ENCODE measurements at places on chromosomes 6 and 20.
A peak's percentile ranks its signal among the peaks of the same experiment; 100 is the strongest.

- no peaks in the 10 kb centered on the region for H3K27me3 ChIP-seq
- no peak overlapping the region for H3K4me3 ChIP-seq
Observed at GRCh38 chr6:149660028-149660427, 11.5 kb upstream of the KATNA1 start.

- H3K4me1 ChIP-seq = peaks cover 4% of the 10 kb centered on the region
- no peak for DNase-seq
- H3K27me3 ChIP-seq = peaks cover 11% of the 10 kb centered on the region
- no peak overlapping the region for H3K27ac ChIP-seq
Observed at GRCh38 chr6:11672669-11673068, 105.9 kb downstream of the ADTRP start.

DNA sequence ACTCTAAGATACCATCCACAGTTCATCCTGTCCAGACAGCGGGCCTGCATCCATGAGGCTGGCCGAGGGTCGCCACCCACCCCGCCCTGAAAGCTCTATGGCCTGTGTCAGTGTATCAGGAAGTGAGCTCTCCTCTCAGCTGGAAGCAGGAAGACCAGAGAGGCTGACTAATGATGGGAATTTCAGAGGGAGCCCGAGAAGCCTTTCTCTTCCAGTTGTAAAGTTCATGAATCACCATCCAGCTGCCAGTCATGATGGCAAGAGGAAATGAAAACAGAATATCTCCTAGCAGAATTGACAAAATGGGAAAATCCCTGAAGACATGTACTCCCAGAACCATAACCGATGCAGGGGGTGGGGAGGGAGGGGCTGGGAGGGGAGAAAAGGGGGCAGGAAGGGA is 109.6 kb upstream of the RPS6KA2 start:
- no peak overlapping the region for H3K4me3 ChIP-seq
- DNase-seq = no peak
- H3K36me3 ChIP-seq = no peaks in the 10 kb centered on the region
- H3K27ac ChIP-seq = no peak overlapping the region

- no peaks in the 10 kb centered on the region for H3K36me3 ChIP-seq
- H3K27me3 ChIP-seq = no peaks in the 10 kb centered on the region
- H3K27ac ChIP-seq = no peak overlapping the region
- DNase-seq = no peak
Observed at GRCh38 chr6:143058987-143059386, 1.7 kb upstream of the AIG1 start.

DNA sequence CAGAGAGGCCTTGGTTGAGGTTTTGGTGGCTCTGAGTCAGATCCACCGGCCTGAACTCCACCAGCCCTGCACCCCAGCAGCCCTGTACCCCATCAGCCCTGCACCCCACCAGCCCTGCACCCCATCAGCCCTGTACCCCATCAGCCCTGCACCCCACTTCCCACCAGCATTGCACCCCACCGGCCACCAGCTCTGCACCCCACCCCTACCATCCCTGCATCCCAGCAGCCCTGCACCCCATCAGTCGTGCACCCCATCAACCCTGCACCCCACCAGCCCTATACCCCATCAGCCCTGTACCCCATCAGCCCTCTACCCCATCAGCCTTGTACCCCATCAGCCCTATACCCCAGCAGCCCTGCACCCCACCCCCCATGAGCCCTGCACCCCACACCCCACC is 14.3 kb upstream of the CHRNA4 start:
- no peak overlapping the region for H3K4me3 ChIP-seq
- no peak overlapping the region for H3K27ac ChIP-seq
- H3K4me1 ChIP-seq = no peaks in the 10 kb centered on the region
- no peak for DNase-seq
- H3K27me3 ChIP-seq = peaks cover 3% of the 10 kb centered on the region

- no peaks in the 10 kb centered on the region for H3K27me3 ChIP-seq
- H3K27ac ChIP-seq = no peak overlapping the region
- no peak for DNase-seq
- no peak overlapping the region for H3K4me3 ChIP-seq
- H3K36me3 ChIP-seq = peaks cover 10% of the 10 kb centered on the region
- H3K4me1 ChIP-seq = peaks cover 6% of the 10 kb centered on the region
Observed at GRCh38 chr20:10419550-10420133, 14.4 kb downstream of the MKKS start.

DNA sequence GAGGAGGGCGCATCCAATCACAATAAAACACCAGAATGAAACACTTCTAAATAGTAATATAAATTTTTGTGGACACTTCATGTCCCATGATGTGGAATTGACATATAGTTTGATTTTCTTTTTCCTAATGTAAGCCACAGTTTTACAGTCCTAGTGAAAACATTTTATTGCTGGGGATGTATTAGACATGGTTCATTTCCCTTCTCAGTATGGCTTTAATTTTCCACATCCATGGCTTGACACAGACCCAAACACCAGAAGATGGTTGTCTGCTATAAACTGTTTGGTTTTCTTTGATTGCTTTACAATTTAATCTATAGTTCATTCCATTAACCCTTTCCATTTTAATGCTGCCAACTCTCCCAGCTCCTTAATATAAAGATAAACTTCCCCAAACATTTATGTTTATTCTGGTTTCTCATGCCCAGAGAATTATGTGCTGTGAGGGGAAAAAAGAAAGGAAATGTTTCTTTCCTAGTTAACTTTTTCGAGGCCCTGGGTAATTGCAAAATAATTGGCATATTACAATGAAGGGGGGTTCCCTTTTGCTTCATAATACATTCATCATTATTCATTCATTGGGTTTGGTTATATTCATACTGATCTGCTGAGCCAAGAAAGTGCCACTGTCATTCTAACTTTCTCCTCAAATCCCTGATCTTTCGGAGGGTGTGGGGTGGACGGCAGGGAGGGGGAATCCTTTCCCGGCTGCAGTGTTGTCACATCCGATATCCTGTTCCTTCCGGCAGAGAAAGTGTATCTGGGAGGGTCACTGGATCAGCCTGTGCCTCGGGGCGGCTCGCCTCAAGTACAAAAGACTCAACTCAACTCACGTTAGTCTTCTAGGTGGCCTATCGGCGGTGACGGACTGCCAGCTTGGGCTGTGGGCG is 127.6 kb upstream of the TFAP2D start:
- H3K4me3 ChIP-seq = no peak overlapping the region
- no peaks in the 10 kb centered on the region for H3K36me3 ChIP-seq
- H3K27me3 ChIP-seq = no peaks in the 10 kb centered on the region
- DNase-seq = no peak
- H3K4me1 ChIP-seq = no peaks in the 10 kb centered on the region

DNA sequence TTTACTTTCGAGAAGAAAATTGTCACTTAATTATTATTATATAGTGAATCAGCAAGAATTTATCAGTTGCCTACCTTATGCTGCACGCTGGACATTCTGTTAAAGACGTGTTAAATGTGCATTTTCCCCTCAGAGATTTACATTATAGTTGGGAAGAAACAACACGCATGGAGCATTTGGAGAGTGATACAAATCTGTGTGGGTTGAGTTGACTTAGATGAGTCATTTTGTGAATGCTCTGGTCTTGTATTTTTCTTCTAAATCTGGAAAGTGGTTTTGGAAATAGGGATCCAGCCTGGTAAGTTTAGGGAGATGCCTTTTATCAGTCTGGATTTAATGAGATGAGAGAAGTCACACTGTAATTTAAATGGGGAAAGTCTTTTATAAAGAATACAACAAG is 24.0 kb upstream of the SMIM26 start:
- no peak for DNase-seq
- no peaks in the 10 kb centered on the region for H3K4me1 ChIP-seq
- H3K27ac ChIP-seq = no peak overlapping the region

- no peaks in the 10 kb centered on the region for H3K36me3 ChIP-seq
- H3K27ac ChIP-seq = no peak overlapping the region
- no peak overlapping the region for H3K4me3 ChIP-seq
- H3K27me3 ChIP-seq = no peaks in the 10 kb centered on the region
- H3K4me1 ChIP-seq = no peaks in the 10 kb centered on the region
- no peak for DNase-seq
Observed at GRCh38 chr6:24078200-24078599, 47.8 kb upstream of the NRSN1 start.

DNA sequence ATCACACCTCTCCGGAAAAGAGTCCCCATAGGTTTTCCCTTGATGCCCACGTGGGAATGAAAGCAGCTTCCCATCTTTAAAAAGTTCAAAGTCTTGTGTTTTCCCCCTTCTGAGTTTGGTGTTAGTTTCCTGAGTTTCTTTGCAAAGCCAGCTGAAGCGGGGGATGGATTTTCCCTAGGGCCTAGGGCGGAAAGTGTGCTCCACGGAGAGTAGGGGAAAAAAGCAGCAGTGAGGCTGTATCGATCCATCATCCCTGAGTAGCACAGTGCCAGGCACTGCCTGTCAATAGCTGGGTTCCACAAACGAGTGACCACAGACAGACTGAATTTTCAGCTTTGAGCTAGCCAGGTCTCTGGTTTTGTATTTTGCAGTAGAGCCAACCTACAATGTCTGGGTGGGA is 1.3 kb downstream of the DAAM2 start:
- no peaks in the 10 kb centered on the region for H3K36me3 ChIP-seq
- no peak overlapping the region for H3K27ac ChIP-seq
- H3K4me1 ChIP-seq = no peaks in the 10 kb centered on the region
- DNase-seq = no peak

GRCh38 chr6:25934156-25934555 is 3.7 kb upstream of the SLC17A2 start:
- no peak overlapping the region for H3K27ac ChIP-seq
- H3K27me3 ChIP-seq = no peaks in the 10 kb centered on the region
- H3K36me3 ChIP-seq = no peaks in the 10 kb centered on the region
- no peak overlapping the region for H3K4me3 ChIP-seq
- no peak for DNase-seq

DNA sequence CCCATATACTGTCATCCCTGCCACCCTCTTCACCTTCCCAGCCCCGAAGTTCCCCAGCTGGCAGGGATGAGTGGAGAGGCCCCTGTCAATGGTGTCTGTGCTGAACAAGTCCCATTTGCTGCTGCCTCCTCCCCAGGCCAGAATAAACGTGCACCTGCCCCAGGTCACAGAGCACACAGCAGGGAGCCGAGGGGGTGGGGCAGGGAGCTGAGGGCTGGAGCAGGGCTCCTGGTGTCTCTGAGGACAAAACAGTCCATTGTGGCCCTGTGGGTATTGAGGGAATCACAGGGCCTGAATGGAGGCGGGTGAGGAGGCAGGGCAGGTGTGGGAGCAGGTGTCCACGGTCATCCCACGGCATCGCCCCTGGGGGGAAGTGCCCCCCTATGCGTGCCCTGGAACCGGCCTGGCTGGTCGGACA is 55.8 kb downstream of the SNAI1 start:
- no peak for DNase-seq
- peaks cover 3% of the 10 kb centered on the region for H3K4me1 ChIP-seq
- no peaks in the 10 kb centered on the region for H3K27me3 ChIP-seq
- no peak overlapping the region for H3K27ac ChIP-seq
- H3K36me3 ChIP-seq = no peaks in the 10 kb centered on the region

- H3K4me3 ChIP-seq = no peak overlapping the region
- no peak overlapping the region for H3K27ac ChIP-seq
- H3K4me1 ChIP-seq = no peaks in the 10 kb centered on the region
- peaks cover 12% of the 10 kb centered on the region for H3K27me3 ChIP-seq
- peaks cover 3% of the 10 kb centered on the region for H3K36me3 ChIP-seq
Observed at GRCh38 chr6:157253699-157254098, 69.6 kb downstream of the TMEM242 start.

- H3K4me3 ChIP-seq = peak overlapping the region; percentile 65
- peaks cover 65% of the 10 kb centered on the region for H3K4me1 ChIP-seq
- H3K27ac ChIP-seq = peak overlapping the region; percentile 97
- H3K27me3 ChIP-seq = peaks cover 2% of the 10 kb centered on the region
- peak; percentile 59 for DNase-seq
Observed at GRCh38 chr6:166411721-166412151, 29.0 kb upstream of the MPC1 start.

- H3K4me1 ChIP-seq = no peaks in the 10 kb centered on the region
- no peaks in the 10 kb centered on the region for H3K36me3 ChIP-seq
- H3K27me3 ChIP-seq = no peaks in the 10 kb centered on the region
- no peak for DNase-seq
- H3K4me3 ChIP-seq = no peak overlapping the region
Observed at GRCh38 chr20:56202493-56203077, 45.9 kb upstream of the MC3R start.

DNA sequence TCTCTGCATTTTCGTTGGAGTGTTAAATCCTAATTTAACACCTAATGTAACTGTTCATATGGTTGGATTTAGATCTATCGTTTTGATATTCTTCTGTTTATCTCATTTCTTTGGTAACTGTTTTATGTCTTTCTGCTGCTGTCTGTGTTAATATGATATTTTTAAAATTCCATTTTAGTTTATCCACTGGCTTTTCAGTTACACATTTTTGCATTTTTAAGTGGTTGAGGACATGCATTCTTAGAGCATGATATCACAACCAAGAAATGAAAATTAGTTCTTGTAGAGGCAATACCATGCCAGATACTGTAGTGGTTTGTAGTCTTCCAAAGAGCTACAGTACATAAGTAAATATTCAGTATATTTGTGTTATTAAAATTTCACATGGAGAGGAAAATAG is 58.6 kb downstream of the LIN28B start:
- peaks cover 4% of the 10 kb centered on the region for H3K27me3 ChIP-seq
- no peak overlapping the region for H3K27ac ChIP-seq
- H3K36me3 ChIP-seq = no peaks in the 10 kb centered on the region

DNA sequence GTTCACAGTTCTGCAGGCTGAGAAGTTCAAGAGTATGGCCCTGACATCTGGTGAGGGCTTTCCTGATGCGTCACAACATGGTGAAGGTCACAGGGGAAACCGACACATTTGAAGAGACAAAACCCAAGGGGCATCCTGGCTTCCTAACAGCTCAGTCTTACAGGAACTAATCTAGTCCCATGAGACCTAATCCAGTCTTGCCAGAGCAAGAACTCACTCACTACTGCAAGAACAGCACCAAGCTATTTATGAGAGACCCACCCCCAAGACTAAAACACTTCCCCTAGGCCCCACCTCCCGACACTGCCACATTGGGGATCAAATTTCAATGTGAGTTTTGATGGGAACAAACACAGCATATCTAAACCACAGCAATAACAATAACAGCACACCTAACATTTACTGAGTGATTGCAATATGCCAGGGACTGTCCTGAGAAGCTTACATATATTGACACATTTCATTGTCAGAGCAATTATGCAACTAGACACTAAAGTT is 46.6 kb downstream of the TPBG start:
- no peaks in the 10 kb centered on the region for H3K36me3 ChIP-seq
- H3K4me3 ChIP-seq = no peak overlapping the region
- H3K27me3 ChIP-seq = no peaks in the 10 kb centered on the region
- H3K4me1 ChIP-seq = no peaks in the 10 kb centered on the region

GRCh38 chr6:109420751-109421150 is 19.7 kb downstream of the PPIL6 start:
- H3K4me3 ChIP-seq = no peak overlapping the region
- no peak for DNase-seq
- H3K27me3 ChIP-seq = no peaks in the 10 kb centered on the region
- H3K4me1 ChIP-seq = peaks cover 3% of the 10 kb centered on the region
- no peak overlapping the region for H3K27ac ChIP-seq
